LHCN-M2 (cell line): ENCODE measurements at places on chromosomes 13 and 19.
A peak's percentile ranks its signal among the peaks of the same experiment; 100 is the strongest.

DNA sequence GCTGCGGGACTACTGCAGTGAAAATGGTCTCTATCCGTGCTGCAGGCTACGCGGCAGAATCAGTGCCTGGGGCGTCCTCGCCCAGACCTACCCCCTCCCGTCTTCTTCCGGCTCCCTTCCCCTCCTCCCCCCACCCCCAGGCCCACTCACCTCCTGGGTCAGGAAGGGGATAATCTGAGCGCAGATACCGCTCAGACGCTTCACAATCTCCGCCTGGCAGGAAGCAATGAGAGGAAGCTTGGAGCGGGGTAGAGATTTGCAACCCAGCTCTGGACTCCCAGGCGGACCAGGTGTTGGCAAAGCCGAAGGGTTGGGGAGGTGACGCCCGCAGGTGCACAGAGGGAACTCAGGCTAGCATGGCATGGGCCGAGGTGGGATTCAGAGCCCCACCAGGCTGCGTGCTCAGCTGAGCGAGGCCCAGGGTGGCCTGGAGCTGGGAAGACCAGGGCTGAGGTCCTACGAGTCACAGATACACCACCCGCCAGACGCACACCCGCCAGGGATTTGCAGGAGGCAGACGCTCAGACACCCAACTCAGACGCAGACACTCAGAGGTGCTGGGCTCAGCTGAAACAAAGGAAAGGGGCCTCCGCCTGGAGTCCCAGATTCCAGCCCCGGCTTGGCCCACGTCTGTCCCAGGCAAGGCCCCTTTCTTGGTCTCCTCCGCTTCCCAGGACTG, 4.1 kb downstream of the TLE2 start:
- DNase-seq, result no peak

DNA sequence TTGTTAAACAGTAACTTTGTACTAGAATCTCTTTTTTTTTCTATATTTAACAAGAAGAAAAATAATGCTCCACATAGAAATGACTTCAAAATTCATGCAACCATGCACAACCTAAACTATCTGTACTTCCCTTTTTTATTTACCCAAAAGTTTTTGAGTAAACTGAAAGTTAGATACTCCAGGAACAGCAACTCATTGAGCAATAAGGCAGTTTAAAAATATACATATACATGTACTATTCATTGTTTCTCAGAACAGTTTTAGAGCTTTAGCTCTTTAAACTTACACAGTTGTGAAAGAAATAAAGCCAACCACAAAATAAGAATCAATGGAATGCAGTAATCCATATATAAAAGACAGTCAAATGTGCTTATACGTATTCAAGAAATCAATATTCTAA, 39.2 kb downstream of the MTMR6 start:
- no peak for DNase-seq

DNA sequence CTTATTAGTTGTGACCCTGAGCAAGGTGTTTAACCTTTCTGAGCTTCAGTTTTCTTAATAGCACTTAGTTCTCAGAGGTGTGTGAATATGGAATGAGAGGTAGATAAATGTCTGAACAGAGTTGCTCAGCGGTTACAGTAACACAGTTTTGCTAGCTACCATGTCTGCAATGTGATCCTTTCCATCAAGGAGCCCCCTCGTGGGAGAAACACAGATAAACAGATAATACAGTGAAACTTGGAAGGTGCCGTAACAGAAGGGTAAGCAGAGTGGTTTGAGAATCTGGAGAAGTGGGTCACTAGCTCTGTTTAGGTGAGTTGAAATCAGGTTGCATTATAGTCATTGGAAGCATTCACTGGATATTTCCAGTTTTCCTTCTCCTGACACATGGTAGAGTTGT, 38.9 kb downstream of the IRS2 start:
- no peak for DNase-seq

DNA sequence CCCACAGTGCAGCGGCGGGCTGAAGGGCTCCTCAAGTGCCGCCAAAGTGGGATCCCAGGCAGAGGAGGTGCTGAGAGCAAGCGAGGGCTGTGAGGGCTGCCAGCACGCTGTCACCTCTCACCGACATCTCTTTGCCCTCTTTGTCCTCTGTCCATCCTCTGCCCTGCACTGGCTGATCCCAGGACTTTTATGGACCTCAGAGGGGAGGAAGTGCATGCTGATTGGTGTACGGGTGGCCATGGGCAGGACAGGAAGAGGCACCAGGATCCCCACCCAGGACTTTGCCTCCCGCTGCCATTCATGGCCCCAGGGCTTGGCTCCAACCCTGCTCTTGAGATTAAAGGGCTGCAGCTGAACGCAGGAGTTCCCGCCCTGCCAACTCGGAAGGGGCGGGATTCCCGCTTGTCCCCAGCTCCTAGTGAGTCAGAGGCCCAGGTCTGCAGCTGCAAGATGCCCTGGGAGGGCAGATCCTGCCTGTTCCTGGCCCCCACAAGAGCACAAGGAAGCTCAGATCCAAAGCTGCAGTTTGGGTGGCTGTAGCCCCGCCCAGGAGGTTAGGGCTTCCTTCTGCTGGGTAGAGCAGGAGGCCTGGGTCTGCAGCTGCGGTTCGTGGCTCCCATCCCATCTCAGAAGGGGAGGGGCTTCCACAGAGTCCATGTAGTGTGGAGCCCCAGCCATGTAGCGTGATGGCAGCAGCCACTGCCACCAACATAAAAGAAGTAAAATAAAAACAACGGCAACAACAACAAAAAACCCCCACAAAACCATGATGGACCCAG, 1716.7 kb downstream of the SLITRK1 start:
- DNase-seq, result no peak

GRCh38 chr19:17985037-17985818, 18.3 kb downstream of the KCNN1 start:
- DNase-seq, result no peak

DNA sequence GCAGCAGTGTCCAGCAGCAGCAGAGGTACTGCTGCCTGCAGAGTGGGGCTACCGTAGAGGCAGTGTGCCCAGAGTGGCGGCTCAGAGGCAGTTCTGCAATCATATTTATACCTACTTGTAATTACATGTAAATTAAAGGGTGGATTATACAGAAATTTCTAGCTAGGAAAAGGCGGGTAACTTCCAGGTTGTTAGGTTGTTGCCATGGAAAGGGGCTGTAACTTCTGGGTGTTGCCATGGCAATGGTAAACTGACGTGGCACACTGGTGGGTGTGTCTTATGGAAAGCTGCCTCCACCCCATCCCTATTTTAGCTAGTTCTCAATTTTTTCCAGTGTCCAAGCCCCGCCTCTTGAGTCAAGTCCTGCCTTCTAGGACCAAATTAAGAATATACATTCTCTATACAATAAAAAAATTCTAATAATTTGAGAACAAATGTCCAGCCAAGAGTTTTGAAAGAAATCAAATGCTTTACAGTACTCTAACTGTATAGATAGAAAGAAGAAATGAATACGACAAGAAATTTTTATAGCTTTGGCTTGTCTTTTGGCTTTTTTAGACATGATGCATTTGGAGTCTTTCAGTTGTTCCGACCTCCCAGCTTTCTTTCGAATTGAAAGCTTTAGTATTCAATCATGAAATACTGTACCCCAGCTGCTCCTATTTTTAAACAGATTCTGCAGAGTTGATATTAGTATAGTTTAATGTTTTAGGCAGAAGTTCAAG, 816.6 kb downstream of the DIAPH3 start:
- no peak for DNase-seq

- no peak for DNase-seq
These were observed 185.1 kb downstream of the MTUS2 start for GRCh38 chr13:29005035-29005762.

- DNase-seq, result no peak
These were observed 26.3 kb downstream of the CYP4F2 start for GRCh38 chr19:15871570-15871969.

DNA sequence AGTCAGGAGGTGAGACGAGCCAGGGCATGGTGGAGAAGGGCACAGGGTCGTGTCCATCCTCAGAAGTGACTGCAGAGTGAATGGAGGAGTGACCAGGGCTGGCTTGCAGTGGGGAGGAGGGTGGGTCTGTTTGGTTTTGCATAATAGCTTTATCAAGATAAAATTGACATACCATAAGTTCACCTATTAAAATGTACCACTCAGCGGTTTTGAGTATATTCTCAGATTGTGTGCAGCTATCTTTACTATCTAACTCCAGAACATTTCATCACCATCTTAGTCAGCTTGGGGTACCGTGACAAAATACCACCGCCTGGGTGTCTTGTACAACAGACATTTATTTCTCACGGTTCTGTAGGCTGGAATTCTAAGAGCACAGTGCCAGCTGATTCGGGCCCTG, 13.2 kb downstream of the ZNF8 start:
- DNase-seq, result no peak

DNA sequence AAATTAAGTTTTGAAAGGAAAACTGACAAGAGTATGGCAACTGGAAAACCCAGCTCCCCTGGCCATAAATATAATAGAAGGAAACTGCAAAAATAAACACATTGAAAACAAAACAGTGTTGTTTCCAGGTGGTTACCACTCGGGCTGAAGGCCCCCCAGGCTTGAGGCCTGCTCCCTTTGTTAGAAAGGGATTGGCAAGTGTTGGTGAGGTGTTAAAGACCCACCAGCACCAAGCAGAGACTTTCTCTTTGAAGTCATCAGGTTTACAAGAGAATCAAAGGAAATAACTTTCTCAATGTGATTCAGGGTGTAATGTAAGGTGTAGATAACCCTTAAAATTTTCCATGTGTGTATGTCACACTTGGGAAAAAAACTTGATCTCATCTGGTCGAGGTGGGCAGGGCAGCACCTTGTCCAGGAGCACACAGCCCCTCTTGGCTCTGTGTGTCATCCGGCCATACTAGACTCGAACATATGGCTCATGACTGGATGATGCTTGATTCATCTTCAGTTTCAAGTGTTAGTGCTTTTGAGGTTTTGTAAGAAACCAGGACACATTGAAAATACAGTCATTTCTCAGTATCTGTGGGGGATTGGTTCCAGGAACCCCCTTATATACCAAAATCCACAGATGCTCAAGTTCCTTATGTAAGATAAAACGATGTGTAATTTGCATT, 7.8 kb downstream of the ACTN4 start:
- DNase-seq, result peak; percentile 67

DNA sequence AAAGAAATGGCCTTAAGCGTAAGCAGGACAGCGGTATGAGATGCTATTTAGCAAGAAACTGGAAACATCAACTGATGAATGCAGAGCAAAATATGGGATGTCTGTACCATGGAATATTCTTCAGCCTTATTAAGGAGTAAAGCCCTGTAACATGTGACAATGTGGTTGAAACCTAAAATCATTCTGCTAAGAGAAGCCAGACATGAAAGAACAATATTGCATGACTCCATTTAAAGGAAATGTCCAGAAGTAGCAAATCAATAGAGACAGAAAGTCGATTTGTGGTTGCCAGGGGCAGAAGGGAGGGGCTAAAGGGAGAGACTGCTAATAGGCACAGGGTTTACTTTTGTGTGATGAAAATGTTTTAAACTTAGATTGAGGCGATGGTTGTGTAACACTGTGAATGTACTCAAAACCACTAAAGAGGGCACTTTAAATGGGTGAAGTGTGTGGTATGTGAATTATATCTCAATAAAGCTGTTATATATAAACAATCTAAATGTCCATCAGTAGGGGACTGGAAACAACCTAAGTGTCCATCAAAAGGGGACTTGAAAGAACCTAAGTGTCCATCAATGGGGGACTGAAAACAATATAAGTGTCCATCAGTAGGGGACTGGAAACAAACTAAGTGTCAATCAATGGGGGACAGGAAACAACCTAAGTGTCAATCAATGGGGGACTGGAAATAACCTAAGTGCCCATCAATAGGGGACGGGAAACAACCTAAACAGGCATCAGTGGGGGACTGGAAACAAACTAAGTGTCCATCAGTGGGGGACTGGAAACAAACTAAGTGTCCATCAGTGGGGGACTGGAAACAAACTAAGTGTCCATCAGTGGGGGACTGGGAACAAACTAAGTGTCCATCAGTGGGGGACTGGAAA, 45.4 kb downstream of the CCL25 start:
- no peak for DNase-seq

DNA sequence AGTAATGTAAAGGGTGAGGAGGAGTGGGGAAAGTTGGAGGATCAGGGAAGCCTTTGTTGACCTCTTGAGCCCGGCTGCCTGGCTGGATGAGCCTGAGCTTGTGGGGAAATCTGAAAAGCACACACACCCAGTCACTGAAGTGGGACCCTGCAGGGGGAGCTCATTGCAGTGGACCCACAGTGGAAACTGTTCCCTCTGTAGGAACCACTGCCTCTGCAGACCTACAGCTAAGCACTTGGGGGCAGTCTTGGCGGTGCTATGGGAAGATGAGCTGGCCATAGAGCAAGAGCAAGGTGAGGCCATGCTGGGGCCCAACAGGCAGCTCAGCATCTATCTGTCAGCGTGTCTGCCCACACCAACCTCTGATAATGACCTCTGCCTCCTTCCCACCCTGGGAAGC, 294.8 kb downstream of the TSHZ3 start:
- peak; percentile 65 for DNase-seq

- DNase-seq, result peak; percentile 82
These were observed 7.2 kb downstream of the MED29 start for GRCh38 chr19:39398297-39398864.

GRCh38 chr19:2014731-2015607, 545 bp downstream of the BTBD2 start:
- no peak for DNase-seq

DNA sequence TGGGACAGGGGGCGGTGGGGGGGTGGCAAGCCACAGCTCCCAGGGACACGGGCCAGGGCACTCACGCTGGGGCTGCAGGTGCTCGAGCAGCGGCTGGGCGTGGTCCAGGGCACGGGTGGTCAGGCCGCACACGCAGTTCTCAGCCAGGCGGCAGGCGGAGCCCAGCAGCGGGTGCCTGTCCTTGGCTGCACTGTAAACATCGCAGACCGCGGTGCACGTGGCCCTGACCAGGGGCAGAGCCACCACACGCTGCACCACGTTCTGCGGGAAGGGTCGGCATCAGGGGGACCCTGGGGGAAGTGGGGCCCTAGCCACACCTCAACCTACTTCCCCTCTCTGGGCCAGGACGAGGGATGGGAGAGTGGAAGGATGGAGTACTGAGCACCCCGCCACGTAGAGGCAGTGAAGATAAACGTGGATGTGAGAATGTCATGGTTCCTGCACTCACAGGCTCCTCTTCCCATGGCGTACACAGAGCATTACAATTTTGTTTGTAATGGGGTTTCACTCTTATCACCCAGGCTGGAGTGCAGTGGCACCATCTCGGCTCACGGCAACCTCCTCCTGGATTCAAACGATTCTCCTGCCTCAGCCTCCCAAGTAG, 3.4 kb downstream of the PLIN5 start:
- no peak for DNase-seq

- DNase-seq, result no peak
These were observed 776.3 kb downstream of the EFNB2 start for GRCh38 chr13:105758918-105759860.

- DNase-seq, result peak; percentile 96
These were observed 51.1 kb downstream of the FAM216B start for GRCh38 chr13:42832341-42833096.
